ENCODE measurements at places on chromosomes 7 and 10.

DNA sequence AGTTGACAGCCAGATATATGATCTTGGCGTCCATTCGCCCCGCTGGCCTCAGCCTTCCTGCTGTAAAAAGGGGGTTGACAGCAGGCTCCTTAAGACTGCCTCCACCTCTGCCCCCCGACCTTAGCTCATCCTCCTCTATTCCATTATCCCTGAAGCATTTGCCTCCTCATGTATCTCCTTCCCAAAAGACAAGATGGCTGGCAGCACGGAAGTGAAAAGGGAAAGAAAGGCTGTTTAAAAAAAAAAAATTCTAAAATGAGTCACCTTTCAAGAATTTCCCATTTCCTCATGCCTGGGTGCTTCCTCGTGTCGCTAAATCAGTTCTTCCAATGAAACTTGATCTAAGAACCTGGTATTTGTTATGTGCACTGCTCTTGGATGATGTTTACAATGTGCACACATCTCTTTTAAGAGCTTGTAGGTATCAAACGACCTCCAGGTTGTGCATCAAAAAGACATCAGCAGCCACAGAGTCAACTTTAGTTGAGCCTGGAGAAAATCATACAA lies 1.7 kb downstream of the SCRN1 start:
- no peak for DNase-seq

GRCh38 chr10:71661060-71661622 lies 58.4 kb downstream of the C10orf105 start:
- no peak for DNase-seq

DNA sequence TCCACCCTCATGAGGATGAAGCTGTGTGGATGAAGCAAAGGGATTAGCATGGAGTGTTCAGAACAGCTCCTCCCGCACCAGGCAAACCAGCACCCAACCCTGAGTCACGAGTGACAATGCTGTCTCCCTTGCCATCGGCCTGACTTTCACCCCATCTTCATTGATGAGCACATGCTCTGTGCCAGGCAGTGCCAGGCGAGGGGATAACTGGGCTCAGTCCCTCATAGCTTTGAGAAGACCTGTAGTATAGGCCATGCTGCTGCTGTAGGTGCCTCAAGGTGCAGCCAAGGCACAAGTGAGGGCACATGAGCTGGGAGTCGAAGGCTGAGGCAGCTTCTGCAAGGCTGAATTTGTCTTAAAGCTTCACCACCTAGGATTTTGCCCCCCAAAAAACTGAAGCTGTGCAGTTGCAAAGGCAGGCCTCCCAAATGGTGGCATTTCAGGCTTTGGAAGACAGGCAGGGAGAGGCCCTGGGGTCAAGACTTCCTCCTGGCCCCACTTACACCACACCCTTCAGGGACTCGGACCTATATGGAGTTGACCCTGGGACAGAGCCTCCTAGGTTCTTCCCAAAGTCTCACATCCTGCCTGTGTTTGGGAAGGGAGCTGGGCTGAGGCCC lies 54.2 kb upstream of the GDF10 start:
- DNase-seq = no peak

DNA sequence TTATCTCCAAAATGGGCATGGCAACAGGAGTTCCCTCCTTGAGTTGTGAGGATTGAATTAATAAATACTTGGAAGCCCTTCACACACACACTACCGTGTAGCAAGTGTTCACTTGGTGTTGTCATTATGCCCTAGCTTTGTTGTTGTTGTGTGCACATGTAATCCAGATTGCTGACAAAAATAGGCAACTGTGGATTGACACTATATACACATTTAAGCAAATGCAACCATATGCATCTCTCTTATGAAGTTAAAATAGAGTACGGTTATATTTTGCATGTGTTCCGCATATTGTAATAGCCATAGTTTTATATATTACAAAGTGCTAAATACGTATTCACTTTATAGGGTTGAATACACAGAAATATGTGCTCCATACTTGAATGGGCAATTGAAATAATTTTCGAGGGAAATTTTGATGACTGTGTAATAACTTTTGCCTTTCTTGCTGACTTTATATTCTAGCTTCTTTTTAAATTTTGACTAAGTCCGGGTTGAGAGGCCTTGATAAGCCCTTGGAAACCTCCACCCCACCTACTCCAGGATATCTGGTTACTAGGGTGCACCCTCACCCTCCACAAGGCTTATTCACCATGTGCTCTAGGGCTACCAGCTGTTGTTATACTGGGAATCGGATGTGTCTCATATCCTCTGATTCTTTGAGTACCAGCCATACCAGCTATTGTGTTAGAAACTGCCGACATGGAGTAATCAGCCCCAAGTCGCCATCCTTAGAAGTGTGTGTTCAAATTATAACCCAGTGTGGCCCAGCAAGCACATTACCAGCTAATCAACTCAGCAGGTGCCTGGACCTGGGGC lies 265.0 kb downstream of the CAMK1D start:
- no peak for DNase-seq

GRCh38 chr7:111755383-111755782 lies 193.1 kb upstream of the IMMP2L start:
- no peak for DNase-seq

DNA sequence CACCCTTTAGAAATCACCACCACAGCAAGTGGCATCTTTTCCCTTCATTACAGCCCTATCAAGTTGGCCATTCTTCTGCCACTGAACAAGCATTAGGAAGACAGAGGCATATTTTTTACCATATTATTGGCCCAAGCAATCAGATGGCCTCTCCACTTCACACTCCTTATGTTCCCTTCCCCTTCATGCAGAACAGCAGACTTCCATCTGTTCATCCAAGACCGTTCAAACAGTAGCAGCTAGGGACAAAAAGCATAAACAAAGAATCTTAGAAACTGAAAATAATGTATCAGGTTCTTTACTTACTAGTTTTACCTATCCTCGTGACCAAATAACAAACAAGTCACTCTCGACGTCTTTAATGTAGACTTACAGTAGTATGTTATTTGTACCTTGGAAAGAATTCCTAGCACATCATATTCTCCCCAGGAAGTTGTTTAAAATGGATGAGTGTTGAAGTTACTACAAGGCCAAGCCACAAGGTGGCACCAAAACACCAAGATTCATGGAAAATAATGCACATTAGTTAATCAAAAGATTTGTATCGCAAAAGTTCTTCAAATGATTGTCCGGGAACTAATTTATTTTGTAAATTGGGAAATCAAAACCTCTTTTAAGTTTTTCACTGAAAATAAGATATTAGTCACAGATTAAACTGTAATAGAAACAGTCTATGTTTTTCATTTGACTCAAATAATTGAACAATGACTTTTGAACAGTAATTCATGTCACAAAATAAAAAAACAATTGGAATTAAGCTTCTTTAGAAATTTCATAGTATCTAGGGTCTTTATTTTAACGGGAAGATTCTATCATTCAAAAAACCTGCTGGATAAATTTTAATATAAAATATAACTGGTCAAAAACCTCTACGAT lies 112.1 kb downstream of the VPS41 start:
- peak; percentile 26 for DNase-seq

GRCh38 chr10:60187691-60188090 lies 202.0 kb downstream of the ANK3 start:
- DNase-seq = no peak

DNA sequence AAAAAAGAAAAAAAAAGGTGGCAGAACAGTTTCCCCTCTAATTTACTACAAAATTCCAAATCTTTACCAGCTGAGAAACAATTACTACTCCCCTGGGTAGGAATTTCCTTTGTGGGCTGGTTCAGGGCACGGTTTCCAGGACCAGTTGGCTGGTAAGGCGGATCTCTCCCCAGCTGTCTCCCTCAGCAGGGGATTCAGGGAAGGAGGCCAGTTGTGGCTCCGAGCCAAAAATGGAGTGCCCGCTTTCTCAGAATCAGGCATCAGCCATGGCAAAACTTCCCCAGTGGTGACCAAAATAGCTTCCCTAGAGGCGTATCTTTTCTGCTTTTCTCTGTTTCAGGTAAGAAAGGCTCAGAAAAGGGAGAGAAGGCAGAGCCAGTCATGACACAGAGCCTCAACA lies 91.2 kb downstream of the ZNF22 start:
- no peak for DNase-seq

- no peak for DNase-seq
Observed at GRCh38 chr10:114356126-114356525, 48.2 kb downstream of the AFAP1L2 start.

DNA sequence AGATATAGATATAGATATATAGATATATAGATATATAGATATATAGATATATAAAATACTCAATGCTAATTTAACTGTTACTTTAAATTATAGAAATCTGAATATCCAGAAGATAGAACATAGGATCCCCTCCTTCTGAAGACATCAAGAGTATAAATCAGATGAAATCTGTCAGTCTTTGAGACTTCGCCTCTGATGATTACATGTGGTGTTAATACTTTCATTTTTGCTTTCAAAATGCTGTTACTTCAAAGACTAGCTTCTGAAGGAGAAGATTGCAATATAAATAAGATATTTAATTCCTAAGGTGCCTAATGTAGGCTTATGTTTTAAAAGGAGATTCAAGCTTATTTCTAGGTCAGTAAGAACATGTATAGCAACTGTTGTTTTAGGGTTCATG lies 180.4 kb downstream of the TSPAN12 start:
- no peak for DNase-seq

- no peak for DNase-seq
Observed at GRCh38 chr10:78000956-78001472, 28.3 kb downstream of the POLR3A start.

DNA sequence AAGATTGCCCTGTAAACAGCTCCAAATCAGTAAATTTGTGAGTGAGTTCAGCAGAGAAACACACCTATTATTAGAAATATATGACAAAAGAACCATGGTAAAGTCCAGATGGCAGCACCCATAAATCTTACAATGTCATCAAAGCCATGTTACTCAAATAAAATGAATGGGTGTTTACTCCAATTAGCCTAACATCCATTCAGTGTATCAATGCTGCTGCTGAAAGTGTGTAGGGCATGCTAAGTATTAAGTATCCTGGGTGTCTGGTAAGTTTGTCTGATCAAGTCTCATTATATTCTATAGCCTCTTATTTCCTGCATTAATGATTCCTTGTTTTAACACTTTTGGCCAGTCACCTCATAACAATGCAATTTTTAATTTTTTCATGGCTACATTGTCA lies 185.5 kb upstream of the STEAP4 start:
- DNase-seq = no peak

DNA sequence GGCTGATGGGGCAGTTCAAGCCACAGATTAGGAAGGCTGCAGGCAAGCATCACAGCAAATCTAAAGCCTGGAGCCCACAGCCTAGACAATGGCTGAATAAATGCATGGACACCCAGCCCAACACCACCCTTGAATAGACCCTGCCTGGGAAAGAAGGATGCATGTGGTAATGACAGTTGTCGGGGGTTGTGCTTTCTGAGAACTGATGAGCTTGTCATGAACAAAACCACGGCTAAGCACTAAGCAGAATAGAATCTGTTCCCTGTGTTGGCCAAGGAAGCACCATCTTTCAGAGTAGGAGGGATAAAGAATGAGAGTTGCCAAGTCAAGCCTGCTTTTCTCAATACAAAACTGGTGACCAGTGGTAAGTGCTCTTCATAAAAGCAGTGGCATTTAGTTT lies 66.1 kb upstream of the JCAD start:
- DNase-seq = no peak

DNA sequence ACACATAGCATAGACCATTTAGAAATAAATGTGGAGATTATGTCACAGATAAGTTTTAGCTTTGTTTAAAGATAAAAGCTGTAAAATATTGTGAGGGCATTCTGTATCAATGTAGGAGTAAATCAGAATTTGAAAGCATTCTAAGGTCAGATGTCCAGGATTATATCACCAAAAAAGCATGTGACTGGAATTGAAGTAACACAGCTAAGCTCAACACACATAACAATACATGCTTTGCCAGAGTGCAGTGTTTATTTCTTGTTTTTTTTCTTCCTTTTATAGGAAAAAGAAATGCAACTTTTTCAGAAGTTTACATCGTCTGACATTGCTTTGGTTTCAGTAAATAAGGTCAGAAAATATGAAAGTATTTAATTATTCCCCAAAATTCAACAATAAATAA lies 183.4 kb downstream of the HTR7 start:
- DNase-seq = no peak

DNA sequence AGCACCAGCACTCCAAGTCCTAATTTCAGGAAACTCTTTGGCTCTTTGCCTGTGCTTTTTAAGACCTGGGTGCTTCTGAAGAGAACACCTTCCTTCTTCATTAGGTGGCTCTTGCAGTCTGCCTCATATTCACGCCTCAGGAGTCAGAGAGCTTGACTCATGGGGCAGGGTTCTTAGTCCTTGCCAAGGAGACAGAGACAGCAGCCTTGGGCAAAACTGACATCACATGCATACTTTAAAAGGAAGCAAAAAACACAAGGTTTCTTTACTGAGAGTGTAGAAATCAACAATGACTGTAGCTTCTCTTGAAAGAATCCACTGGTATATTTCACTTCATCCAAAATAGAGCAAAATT lies 780.6 kb downstream of the INHBA start:
- no peak for DNase-seq

GRCh38 chr10:120432209-120432608 lies 24.8 kb upstream of the PLPP4 start:
- no peak for DNase-seq

DNA sequence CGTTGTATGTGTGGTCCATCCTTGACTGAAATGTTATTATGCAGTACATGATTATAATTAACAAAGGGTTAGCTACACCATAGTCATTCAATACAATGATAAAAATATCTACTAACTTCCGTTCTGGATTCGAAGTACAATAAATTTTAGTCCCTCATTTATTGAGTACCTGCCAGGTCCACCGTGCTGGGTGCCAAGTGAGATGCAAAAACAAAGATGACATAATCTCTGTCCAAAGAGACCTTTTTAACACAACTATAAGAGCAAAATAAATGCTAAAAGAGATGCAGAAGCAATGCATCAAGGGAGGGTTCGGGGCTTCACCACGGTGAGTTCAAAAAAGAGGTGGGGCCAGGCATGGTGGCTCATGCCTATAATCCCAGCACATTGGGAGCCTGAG lies 33.1 kb downstream of the LAMB1 start:
- no peak for DNase-seq

DNA sequence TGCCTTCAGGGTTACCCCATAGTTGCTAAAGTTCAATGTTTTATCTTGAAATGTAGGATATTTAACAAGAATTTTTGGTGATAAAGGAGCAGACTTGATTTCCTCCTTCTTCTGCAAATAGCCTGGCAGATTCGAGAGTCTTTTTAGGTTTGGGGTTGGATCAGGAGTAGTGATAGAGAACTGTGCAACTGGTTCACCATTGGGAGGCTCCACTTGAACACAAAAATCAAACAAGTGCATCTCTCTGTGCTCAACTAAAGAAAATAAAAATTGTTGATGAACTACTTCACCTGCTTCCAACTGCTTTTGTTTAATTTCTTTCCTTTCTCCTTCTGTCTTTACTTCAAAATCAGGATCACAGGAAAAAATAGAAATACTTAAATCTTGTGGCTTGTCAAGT lies 58.5 kb downstream of the MACC1 start:
- no peak for DNase-seq

DNA sequence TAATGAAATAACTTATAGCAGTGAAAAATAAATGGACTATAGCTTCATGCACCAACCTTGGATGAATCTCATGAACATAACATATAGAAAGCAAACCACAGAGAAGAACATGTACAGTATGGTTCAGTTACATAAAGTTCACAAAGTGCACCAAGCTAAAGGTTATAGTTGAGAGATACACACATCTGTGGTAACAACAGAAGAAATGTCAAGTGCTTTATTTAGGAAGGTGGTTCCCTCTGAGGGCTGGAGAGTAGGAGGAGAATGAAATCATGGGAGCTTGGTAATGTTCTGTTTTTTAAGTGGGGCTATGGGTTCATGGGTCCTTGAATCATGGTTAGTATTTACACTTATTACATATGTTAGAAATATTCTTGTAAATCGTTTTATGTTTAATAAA lies 323.3 kb downstream of the PHTF2 start:
- DNase-seq = no peak
